Activated T-helper 1 cell treated with anti-CD3 and anti-CD28 coated beads, Interleukin-12 subunit alpha, Interleukin-12 subunit beta, Interleukin-2, Interleukin-4 antibody, amounts not matched to agents 30 ng/mL and 10 ng/mL and 1 ng/mL, durations not matched to agents 14 hours and 24 hours and 36 hours (primary cell): ENCODE measurements at places on chromosomes 4 and X. TPM values are rescaled to one million over a fixed set of nuclear protein-coding genes. Genes with fewer than 3 reads are reported as not detected.

Gene PPEF2
- not detected in 2 replicates for total RNA-seq

DNA sequence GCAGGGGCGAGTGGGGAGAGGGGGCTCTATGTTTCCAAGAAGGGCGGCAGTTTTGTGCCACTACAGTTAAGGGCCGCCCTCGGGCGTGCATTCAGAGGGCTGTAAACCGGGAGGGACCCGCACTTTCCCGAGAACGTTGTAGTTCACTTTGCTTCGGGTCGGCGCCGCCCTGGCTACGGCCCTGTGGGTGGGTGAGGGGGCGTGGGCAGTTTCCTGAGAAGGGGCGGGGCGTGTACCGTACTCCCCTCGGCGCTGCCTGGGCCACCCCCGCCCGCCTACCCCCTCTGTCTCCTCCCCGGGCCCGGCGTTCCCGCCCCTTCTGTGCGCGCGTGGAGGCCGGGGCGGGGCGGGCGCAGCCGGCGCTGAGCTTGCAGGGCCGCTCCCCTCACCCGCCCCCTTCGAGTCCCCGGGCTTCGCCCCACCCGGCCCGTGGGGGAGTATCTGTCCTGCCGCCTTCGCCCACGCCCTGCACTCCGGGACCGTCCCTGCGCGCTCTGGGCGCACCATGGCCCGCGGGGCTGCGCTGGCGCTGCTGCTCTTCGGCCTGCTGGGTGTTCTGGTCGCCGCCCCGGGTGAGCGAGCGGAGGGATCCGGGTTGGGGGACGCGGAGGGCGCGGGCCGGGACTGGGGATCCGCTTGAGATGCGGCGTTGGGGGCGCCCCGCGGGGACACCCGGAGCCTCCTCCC is at the start of gene CD99:
Gene CD99, plus strand, starts transcription at position 440 of the 687 bp plus-strand sequence. Its CDS starts 66 bp downstream, at position 506.
- peaks cover 5% of the 10 kb centered on the region for H3K27me3 ChIP-seq
- peaks cover 31% of the 10 kb centered on the region for H3K4me1 ChIP-seq
- DNase-seq: peak; percentile 90
- peak within 1 kb of the TSS; percentile 99 for H3K4me3 ChIP-seq
- H3K27ac ChIP-seq: peak within 1 kb of the TSS; percentile 99

- no peak overlapping the region for H3K27ac ChIP-seq
- H3K27me3 ChIP-seq: no peaks in the 10 kb centered on the region
- H3K4me3 ChIP-seq: no peak overlapping the region
- H3K36me3 ChIP-seq: no peaks in the 10 kb centered on the region
- H3K4me1 ChIP-seq: no peaks in the 10 kb centered on the region
Observed at GRCh38 chr4:71441186-71442169, 102.7 kb downstream of the SLC4A4 start.

DNA sequence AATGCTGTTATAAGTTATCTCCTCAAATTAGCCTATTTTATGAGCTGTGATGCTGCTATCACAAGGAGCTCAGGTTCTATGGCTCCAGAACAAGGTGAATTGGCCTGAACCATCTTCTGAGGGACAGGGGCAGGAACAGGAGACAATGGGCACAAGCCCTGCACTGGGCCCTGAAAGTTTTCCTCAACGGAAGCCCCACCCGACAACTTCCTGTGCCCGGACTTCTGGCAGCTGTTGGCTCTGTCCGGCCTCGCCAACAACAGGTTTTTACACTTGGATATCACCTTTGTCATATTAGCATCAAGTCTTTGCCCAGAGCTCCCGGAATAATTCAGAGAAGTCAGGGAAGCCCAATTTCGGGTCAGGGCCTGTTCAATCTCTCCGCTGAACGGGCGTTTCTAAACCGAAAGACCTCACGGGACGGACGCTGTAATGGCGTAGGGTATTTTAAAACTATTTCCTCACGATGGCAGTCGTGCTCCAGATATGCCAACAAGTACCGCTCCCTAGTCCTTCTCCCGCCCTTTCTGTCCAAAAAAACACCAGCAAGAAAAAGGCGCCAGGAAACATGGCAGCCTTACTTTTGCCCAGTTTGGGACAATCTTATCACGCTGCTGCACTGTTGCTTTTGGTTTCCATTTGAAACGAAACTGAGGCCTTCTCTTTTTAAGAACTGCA is 201.0 kb upstream of the STK26 start:
- H3K4me1 ChIP-seq: peaks cover 25% of the 10 kb centered on the region
- no peak overlapping the region for H3K27ac ChIP-seq
- H3K27me3 ChIP-seq: no peaks in the 10 kb centered on the region
- H3K36me3 ChIP-seq: peaks cover 13% of the 10 kb centered on the region
- no peak for DNase-seq

- H3K36me3 ChIP-seq: no peaks in the 10 kb centered on the region
- DNase-seq: no peak
- no peak overlapping the region for H3K27ac ChIP-seq
- H3K4me1 ChIP-seq: no peaks in the 10 kb centered on the region
Observed at GRCh38 chr4:94115687-94116086, 92.0 kb upstream of the SMARCAD1 start.

Gene REPS2
- not detected in 2 replicates for total RNA-seq

DNA sequence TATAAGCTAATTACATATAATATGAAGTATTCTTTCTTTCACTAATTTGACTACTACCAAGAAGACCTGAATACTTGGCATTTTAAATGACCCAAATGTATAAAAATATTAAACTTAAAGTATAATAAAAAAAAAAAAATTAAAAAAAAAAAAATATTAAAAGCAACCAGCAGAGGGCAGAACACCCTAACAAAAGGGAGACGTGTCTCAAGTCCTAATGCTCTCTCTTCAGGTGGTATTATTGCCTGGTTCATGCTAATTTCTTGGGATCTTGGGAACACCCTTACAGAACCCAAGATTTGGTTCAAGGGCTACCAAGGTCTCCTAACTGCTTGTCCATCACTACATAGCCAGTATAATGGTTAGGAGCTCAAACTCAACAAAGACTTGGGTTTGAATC is 754.8 kb downstream of the RAB28 start:
- no peaks in the 10 kb centered on the region for H3K36me3 ChIP-seq
- no peaks in the 10 kb centered on the region for H3K27me3 ChIP-seq
- no peak for DNase-seq
- H3K27ac ChIP-seq: no peak overlapping the region

Gene SPANXD
- total RNA-seq: not detected in 2 replicates

DNA sequence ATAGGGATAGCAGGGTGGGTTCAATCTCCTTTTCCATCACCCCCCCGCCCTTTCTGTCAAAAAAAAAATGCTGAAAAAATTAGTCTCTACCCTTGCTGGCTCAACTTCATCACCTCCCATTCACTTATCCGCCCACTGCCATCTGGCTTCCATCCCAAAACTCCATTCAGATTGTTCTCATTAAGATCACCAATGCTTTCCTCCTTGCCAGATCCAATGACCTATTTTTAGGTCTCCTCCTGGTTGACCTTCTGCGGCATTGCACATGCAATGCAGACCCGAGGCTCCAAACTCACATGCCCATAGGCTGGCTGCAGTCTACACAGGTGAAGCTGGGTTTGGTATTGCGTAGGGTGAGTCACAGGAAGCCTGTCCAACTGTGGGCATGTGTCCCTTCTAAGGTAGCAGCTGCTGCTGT is 21.1 kb upstream of the STIM2 start:
- H3K27ac ChIP-seq: no peak overlapping the region
- no peaks in the 10 kb centered on the region for H3K4me1 ChIP-seq
- no peak for DNase-seq

DNA sequence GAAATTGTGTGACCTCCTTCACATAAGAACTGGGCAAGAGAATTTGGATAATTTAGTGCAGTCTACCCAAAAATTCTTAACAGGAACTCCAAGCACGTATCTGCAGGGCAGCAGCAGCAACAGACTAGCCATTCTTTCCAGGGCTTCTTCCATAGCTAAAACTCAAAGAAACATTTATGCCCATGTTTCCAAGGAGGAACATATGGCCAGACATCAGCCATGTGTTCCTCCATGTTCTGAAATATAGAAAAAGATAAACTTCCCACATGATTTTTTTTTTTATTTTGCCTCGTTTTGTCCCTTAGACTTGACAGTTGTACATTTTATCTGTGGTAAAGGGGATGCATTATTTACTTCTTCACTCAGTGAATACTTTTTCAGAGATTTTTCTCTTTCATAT is 27.6 kb upstream of the CYBB start:
- DNase-seq: no peak
- no peak overlapping the region for H3K27ac ChIP-seq
- peaks cover 3% of the 10 kb centered on the region for H3K27me3 ChIP-seq
- H3K4me1 ChIP-seq: peaks cover 15% of the 10 kb centered on the region
- no peaks in the 10 kb centered on the region for H3K36me3 ChIP-seq

- no peaks in the 10 kb centered on the region for H3K27me3 ChIP-seq
- no peak overlapping the region for H3K4me3 ChIP-seq
- no peaks in the 10 kb centered on the region for H3K4me1 ChIP-seq
- H3K27ac ChIP-seq: no peak overlapping the region
Observed at GRCh38 chr4:61044837-61045236, 155.3 kb upstream of the ADGRL3 start.

- no peak overlapping the region for H3K27ac ChIP-seq
- no peak overlapping the region for H3K4me3 ChIP-seq
- no peaks in the 10 kb centered on the region for H3K27me3 ChIP-seq
- no peak for DNase-seq
- peaks cover under 1% of the 10 kb centered on the region for H3K4me1 ChIP-seq
Observed at GRCh38 chr4:99078336-99078735, 10.3 kb downstream of the ADH5 start.

- H3K4me1 ChIP-seq: peaks cover 43% of the 10 kb centered on the region
- H3K36me3 ChIP-seq: peaks cover 49% of the 10 kb centered on the region
- no peak for DNase-seq
- no peak overlapping the region for H3K27ac ChIP-seq
- no peaks in the 10 kb centered on the region for H3K27me3 ChIP-seq
Observed at GRCh38 chr4:37649268-37649667, 36.9 kb downstream of the RELL1 start.

Gene ZNF732
- not detected in 2 replicates for total RNA-seq

DNA sequence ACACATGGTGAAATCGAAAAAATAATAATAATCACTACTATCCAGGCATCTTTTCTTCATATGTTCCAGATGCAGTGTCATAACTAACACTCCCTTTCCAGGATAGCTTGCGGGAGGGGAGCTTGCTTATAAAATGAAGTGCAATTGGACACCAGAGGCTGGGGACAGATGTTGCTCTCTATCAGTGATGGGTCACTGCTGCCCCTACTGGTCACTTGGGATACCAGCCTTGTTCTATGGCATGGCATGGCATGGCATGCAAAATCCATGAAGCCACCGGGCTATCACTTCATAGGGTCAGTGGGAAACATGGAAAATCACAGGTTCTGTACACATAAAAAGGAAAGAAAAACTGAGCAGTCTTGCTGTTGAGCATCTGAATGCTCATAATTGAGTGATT is 168.1 kb downstream of the GLRA2 start:
- H3K27me3 ChIP-seq: no peaks in the 10 kb centered on the region
- H3K27ac ChIP-seq: no peak overlapping the region

DNA sequence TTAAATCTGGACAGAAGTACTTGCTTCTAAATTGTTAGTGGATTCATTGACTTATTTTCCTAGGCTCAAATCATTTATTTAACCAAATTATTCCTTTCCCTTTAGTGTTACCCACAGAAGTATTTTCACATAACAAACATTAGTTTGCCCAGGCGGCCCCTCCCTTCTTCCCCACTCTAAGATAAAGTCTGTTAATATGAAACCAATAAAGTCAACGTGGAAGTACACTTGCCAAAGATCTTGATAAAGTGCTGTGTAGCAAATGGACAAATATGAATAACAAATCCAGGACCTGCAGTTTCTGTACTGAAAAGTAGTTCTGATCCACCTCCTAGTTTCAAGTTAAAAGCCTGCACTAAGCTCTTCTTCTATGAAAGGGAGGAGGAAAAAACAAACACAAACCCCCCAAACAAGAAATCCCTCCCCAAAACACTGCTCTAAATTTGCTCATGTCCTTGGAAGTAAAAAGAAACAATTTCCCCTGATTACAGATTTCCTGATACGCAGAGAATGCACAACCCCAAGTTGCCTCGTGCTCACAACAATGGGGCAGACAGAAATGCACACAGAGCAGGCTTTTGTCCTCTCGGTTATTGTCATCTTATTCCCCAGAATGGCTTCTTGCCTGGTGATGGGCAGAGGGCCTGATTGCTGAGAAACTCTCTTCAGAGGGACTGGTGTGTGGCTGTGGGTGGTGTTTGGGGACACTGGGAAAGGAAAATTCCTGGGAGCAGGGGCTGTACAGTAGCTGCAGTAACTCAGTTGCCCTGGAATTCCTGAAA is 23.2 kb downstream of the TMSB4X start:
- peak overlapping the region; percentile 89 for H3K27ac ChIP-seq
- no peaks in the 10 kb centered on the region for H3K36me3 ChIP-seq
- H3K4me3 ChIP-seq: peak overlapping the region; percentile 37
- peaks cover 59% of the 10 kb centered on the region for H3K4me1 ChIP-seq

DNA sequence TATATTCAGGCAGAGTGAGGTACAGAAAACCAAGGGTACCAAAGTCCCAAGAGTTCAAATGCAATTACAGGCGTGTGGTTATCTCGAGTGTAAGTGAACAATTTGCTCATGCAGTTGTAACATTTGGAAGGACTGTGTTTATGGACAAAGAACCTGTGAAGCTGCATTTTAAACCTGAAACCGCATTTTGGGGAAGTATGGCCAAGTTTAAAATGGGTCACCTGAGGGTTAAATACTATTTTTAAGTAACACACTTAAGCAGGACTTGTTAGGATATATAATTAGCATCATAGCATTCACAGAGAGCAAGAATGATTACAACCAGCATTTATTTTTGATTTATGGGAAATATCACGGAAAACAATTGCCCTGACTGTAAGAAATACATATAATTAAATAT is 79.1 kb upstream of the LCORL start:
- no peak overlapping the region for H3K4me3 ChIP-seq
- no peaks in the 10 kb centered on the region for H3K27me3 ChIP-seq
- H3K36me3 ChIP-seq: no peaks in the 10 kb centered on the region
- no peak for DNase-seq
- H3K4me1 ChIP-seq: no peaks in the 10 kb centered on the region

Gene APLN
- total RNA-seq: 0.12 and 0.26 TPM in 2 replicates

Gene CXCL11
- not detected in 2 replicates for total RNA-seq

GRCh38 chr4:44772340-44772739 is 46.0 kb upstream of the GNPDA2 start:
- no peaks in the 10 kb centered on the region for H3K4me1 ChIP-seq
- no peak overlapping the region for H3K4me3 ChIP-seq
- H3K27ac ChIP-seq: no peak overlapping the region
- H3K27me3 ChIP-seq: peaks cover 3% of the 10 kb centered on the region
- H3K36me3 ChIP-seq: no peaks in the 10 kb centered on the region
